ENCODE measurements at places on chromosomes 2 and 18.
A peak's percentile ranks its signal among the peaks of the same experiment; 100 is the strongest.

- DNase-seq: peak; percentile 44
Measured at GRCh38 chr2:223230352-223230751, 178.4 kb downstream of the KCNE4 start.

GRCh38 chr2:96772903-96773671, 12.4 kb downstream of the CNNM4 start:
- no peak for DNase-seq

DNA sequence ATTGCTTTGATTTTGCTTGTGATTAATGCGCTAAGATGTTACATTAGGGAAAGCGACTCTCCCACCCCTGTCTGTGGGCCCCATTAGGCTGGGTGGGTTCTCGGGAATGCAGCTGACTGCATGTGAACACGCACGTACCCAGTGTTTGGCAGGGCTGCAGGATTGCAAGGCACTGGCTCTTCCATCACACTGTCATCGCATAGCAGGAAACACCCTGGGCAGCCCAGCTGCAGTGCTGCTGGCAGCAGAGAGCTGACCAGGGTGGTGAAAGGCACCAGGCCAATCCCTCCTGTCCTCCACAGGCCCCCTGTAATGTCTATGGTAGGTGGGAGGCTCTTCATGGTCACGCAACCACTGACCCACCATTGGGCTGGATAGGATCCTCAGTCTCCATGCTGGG, 34.4 kb upstream of the FZD7 start:
- DNase-seq: no peak

DNA sequence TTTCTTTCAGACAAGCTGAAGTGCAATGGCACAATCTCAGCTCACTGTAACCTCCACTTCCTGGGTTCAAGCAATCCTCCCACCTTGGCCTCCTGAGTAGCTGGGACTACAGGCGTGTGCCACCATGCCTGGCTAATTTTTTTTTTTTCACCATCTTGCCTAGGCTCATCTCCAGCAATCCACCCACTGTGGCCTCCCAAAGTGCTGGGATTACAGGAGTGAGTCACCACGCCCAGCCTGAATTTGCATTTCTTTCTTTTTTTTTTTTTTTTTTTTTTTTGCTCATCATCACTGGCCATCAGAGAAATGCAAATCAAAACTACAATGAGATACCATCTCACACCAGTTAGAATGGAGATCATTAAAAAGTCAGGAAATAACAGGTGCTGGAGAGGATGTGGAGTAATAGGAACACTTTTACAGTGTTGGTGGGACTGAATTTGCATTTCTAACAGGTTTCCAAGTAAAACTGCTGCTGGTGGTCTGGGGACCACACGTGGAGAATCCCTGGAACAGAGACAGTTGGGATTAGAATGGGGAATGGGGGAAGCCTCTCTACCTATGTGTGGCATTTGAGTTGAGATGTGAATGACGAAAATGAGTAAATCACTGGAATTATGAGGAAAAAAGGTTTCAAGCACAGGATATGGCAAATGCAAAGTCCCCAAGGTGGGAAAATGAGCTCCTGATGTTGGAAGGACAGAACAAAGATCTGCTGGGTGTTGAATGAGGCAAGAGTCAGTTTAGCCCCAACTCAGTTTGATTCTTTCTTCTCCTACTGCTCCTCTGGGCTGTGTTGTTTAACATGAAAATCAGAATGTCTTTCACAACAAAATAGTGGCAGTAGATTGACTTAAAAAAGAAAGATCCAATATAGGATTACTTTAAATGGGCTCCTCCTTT, 88.8 kb upstream of the MAP4K4 start:
- DNase-seq: no peak

- DNase-seq: no peak
Measured at GRCh38 chr2:147977679-147978078, 42.9 kb downstream of the ORC4 start.

- no peak for DNase-seq
Measured at GRCh38 chr18:78979730-78980278, at the start of gene SALL3. Gene SALL3, plus strand, starts transcription at chr18:78979818. Its CDS starts 457 bp downstream, at chr18:78980275.

- DNase-seq: no peak
Measured at GRCh38 chr2:142048581-142048980, 82.2 kb downstream of the LRP1B start.

DNA sequence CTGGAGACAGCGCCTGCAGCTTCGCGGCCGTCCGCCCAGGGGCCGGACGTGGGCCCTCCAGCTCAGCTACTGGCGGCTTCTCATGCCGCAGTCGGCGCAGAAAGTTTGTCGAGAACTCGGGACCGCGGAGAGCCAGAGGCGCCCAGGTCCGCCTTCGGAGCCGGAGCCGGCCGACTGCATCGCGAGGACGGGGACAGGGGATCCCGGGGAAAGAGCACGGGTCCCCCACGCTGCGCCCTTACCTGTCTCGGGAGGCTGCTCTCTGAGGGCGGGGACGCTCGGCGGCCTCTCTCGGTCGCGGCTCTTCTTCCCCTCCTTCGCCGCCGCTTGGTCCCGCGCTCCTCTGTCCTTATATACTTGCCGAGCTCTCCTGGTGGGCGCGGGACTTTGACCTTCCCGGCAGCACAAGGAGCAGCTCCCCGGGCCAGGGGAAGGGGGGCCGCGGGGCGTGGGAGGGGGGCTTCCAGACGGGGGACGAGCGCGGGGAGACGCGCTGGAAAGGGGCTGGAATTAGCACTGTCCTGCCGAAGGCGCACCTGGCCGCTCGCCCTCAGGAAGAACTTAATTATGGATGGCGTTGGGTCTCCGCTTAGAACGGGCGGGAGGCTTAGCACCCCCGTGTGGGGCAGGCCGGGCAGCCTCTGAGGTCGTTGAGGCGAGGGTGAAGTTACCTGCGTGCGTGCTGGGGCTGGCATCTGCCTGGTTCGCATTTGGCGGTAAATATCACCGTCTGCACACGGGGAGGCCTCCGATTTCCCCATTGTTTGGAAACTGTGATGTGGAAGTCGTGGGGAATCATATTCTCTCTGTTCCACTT, at the start of gene POMC:
TSS of gene POMC (minus strand) at position 325 of the 817 bp plus-strand sequence. CDS start 3,808 bp downstream, outside the sequence.
- no peak for DNase-seq

DNA sequence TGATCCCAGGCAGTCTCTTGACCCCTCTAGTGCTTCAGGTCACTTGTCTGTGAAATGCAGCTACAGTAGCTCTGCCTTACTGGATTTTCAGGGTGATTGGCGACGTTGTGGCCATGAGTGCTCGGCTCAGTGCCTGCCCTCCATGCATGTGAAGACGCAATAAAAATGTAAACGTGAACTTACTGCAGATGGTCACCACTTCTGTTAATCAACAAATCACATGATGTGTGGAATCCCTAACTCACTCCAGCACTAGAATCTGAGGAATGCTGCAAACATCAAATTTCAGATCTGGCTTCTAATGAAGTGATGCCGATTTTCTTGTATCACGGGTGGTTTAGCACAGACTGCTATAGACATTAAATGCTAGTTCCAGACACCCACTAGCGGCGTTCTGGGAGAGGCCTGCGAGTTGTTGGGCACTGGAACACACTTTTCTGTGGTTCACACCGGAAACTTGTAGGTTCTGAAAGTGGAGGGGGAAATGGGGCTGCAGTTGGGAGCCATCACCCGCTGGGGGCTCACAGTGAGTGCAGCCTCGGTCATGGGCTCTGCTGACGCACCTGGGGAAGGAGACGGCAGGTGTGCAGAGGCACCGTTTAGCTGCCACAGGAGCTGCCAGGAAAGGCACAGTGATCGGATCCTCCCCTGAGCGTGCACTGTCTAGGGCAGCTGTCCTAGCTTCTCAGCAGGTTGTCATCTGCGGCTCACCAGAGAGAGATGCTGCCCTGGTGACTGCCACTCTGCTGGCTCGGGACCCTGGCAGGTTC, 6.5 kb downstream of the CNDP1 start:
- DNase-seq: no peak

- no peak for DNase-seq
Measured at GRCh38 chr2:54644236-54644635, 79.2 kb upstream of the EML6 start.

DNA sequence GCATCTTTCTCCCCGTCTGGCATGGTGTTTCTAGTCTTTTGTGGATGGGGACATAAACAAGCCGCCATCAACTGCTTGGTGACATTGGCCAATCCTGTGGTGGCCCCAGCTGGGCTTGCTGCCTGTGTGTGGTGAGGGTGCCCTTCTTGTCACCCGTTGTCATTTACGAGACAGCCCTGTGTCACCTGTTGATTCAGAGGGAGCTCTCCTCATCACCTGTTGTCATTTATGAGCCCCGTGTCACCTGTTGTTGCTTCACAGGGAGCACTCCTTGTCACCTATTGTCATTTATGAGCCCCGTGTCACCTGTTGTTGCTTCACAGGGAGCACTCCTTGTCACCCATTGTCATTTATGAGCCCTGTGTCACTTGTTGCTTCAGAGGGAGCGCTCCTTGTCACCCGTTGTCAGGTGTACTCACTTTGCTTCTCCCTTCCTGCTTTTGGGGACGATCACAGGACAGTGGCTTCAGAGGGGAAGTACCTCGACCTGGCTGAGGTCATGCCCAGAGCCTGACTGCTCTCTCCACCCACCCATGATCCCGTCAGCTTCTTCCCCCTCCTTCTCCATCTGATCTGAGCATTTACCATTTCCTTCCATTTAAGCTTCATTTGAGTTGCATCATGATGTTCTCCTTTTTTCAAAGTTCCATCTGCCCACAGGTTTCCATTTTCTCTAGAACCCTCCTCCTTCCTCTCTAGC, 29.1 kb downstream of the HPCAL1 start:
- DNase-seq: no peak

- no peak for DNase-seq
Measured at GRCh38 chr2:175981551-175981950, 20.5 kb downstream of the LNPK start.

DNA sequence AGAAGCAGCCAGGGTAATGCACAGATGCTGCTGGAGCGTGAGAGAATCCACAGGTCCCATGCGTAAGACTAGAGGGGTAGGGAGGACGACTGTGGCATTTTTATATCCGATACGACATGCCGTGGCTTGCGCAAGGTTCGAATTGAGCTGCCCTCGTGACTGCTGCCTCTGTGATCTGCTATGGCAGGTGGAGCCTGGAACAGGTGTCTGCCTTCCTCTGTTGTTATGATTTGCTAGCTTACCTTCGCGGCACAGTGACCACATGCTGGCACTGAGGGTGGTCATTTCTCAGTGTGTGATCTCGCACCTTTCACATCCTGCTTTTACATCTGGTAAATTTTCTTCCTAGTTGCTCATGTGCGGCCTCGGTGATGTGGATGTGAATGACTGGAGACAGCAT, 240.2 kb downstream of the ALPK2 start:
- no peak for DNase-seq

GRCh38 chr2:218406209-218406948, 6.7 kb downstream of the CTDSP1 start:
- DNase-seq: peak; percentile 97

- no peak for DNase-seq
Measured at GRCh38 chr2:42185220-42185921, 16.2 kb downstream of the EML4 start.

- DNase-seq: no peak
Measured at GRCh38 chr2:219309278-219309677, at the start of gene PTPRN. Gene PTPRN, minus strand, starts transcription at chr2:219309401. Its CDS starts 69 bp downstream, at chr2:219309332.

DNA sequence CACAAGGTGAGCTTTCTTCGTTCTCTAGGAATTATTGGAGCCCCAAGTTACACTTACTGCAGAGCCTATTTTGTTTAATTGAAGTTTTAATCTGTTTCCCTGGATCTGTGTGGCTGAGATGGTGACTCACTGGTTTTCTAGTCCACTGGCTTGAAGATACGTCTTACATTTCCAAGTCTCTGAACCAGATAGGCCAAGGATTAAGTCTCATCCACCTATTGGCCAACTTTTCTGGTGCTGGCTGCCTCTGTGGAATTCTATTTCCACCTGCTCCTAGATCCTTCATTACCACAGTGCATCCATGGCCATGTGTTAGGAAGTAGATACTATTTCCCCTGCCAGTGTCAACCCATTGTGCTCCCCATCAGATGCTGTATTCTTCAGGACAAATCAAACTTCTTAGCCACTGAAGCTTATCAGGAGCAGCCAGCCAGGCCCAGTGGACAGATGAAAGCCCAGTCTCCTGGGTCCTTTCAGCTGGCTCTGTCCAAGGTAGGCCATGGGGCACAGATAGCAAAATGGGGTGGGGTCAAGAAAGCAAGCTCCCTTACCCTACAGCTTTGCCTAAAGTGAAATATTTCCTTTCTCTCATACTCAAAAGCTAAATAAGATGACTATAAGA, 198.8 kb upstream of the TCF4 start:
- DNase-seq: no peak

DNA sequence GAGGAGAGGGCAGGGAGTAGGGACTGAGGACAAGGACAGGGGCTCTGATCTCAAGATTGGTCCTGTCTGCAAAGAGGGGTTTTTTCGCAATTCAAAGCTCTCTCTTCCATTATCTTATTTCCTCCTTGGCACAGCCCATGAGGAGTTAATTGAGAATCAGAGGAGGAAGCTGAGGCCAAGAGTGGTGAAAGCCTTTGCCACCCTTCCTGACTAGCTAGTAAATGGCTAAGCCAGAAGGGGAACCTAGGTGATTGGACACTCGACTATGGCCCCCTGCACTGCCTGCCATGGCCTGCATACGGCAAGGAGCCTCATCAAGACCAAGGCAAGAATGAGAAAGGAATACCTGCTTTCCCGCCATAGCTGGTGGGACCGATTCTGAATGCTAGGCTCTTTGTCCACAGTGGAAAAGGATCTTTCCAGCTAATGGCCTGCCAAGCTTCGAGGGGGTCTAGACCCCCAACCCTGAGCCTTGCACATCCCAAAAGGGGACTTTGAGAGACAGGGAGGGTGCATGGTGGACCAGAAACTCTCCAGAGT, 237.9 kb downstream of the HAUS1 start:
- no peak for DNase-seq

DNA sequence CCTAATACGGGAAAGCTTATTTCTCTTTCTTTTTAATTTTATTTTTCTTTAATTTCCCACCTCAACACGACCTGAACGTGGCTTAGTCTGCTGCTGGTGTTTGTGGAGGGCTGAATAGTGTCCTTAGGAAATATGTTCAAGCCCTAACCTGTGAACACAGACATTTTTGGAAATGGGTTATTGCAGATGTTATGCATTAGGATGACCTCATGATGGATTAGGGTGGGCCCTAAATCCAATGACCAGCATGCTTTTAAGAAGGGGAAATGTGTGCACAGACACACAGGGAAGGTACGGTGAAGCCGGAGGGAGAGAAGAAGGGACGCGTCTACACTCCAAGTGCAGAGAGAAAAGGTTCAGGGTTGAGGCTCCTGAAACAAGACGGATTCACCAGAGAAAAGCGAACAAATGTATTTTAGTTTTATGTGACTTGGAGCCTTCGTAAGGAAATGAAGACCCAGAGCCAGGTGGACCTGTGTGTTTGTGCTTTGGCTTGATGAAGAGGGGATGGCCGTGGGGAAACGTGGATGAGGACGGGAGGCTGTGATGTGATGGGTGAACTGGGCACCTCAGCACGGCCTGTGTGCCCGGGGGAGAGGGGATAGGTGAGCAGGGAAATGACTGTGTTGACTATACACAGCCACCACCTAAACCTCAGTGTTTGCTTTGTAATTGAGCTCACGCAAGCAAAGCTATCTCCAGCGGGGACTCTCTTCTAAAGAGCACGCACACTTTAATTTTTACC, 37.5 kb downstream of the RTP5 start:
- peak; percentile 21 for DNase-seq

DNA sequence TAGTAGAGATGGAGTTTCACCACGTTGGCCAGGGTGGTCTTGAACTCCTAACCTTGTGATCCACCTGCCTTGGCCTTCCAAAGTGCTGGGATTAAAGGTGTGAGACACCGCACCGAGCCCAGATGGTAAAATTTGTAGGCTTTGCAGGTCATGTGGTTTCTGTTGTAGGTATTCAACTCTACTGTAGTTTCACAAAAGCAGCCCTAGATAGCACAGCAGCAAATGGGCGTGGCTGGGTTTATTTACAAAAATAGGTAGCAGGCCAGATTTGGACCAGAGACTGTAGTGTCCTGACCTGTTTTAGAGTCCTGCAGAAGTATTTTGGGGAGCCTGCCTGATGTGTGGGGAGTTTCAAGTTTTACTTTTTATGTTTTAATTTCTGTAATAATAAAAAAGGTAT, 84.1 kb upstream of the RASGRP3 start:
- no peak for DNase-seq
